ENCODE measurements at places on chromosomes 5 and 9.

GRCh38 chr9:120878188-120879130, 1.5 kb upstream of the PHF19 start:
- no peak for DNase-seq

DNA sequence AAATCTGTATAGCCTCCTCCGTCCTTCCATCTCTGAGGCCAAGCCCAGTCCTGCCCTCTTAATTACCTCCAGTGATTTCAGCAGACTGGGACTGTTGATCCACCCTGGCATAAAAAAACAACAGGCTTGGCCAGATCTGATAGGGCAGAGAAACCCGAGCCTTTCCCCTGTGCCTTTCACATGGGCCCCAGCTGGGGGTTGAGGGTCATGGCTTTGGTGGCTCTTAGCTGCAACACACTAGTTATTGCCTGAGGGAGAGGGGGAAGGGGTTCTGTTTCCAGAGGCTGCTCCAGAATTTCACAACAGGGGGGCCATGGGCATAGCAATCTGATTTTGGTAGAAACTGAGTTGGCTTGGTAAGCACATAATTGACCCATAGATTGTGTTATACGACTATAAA, 21.2 kb upstream of the PANK3 start:
- DNase-seq, result no peak

GRCh38 chr9:113436728-113437515, 26.4 kb downstream of the C9orf43 start:
- DNase-seq, result no peak

GRCh38 chr9:127053057-127053821, 69.2 kb downstream of the ANGPTL2 start:
- DNase-seq, result no peak

DNA sequence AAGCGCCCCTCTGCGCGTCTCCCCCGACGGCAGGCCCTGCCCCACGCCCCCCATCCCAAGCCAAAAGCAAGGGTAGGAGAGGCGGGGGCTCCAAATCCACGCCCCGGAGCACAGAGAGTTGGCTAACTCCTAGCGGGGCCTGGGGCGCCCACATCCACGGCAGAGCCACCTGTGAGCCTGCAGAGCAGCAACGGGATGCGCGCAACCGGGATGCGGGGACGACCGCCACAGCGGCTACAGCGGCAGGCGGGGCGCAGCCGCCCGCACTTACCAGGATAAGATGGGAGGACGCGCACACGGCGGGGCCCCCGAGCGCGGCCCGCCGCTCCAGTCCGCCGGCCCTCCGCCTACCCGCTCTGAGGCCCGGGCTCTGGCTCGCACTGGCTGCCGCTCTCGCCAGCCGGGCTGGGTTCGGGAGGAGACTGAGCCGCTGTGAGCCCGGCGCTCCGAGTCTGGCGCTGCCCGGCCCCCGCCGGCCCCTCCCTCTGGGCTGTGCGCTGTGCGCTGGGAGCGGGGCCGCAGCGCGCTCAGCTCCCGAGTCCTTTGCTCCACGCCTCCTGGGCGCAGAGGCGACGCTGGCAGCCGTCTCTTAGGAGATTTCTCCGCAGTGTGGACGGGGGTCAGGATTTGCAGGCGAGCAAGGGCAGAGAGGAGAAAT, at the start of gene SLC24A2:
SLC24A2 (minus strand) TSS at position 424 of the 658 bp plus-strand sequence.
- DNase-seq, result no peak

GRCh38 chr5:74643111-74643562, 2.6 kb upstream of the ENC1 start:
- DNase-seq, result no peak

GRCh38 chr9:87594194-87594593, 96.5 kb downstream of the DAPK1 start:
- DNase-seq, result no peak

- no peak for DNase-seq
These were observed 102.7 kb upstream of the NREP start for GRCh38 chr5:111859533-111860270.

DNA sequence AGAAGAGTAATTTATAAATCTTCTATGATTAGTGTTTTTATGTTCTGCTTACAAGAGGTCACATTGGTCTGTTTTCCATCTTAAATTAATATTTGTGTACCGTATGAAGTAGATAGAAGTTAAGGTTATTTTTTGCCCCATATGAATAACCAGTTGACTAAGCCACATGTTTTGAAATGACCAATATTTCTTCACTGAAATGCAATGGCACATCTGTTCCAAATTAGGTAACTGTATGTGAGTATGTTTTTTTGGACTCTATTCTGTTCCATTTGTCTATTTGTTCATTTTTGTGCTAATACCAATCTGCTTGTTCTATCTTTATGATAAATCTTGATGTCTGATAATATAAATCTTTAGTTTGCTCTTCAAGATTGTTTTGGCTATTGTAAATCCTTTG, 17.7 kb downstream of the JAK2 start:
- DNase-seq, result no peak

GRCh38 chr9:85202596-85202995, 533.1 kb downstream of the NTRK2 start:
- DNase-seq, result no peak

GRCh38 chr5:135194573-135195269, 160.7 kb upstream of the PITX1 start:
- no peak for DNase-seq

DNA sequence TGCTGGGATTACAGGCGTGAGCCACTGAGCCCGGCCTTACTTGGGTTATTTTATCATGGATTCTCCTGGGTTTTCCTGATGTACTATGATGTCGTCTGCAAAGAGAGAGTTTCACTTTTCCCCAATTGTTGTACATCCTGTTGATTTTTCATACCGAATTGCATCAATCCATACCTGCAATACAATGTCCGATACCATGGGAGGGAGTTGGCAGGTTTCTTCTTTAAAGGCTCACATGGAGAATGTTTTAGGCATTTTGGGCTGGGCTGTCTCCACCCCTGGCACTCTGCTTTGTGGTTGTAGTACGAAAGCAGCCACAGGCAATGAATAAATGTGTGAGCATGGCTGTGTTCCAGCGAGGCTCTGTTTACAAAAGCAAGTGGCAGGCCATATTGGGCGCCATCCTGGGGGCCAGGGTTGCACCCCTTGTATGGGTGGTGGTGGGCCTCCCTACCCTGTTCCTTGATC, 35.1 kb upstream of the EXOC3 start:
- DNase-seq, result no peak

DNA sequence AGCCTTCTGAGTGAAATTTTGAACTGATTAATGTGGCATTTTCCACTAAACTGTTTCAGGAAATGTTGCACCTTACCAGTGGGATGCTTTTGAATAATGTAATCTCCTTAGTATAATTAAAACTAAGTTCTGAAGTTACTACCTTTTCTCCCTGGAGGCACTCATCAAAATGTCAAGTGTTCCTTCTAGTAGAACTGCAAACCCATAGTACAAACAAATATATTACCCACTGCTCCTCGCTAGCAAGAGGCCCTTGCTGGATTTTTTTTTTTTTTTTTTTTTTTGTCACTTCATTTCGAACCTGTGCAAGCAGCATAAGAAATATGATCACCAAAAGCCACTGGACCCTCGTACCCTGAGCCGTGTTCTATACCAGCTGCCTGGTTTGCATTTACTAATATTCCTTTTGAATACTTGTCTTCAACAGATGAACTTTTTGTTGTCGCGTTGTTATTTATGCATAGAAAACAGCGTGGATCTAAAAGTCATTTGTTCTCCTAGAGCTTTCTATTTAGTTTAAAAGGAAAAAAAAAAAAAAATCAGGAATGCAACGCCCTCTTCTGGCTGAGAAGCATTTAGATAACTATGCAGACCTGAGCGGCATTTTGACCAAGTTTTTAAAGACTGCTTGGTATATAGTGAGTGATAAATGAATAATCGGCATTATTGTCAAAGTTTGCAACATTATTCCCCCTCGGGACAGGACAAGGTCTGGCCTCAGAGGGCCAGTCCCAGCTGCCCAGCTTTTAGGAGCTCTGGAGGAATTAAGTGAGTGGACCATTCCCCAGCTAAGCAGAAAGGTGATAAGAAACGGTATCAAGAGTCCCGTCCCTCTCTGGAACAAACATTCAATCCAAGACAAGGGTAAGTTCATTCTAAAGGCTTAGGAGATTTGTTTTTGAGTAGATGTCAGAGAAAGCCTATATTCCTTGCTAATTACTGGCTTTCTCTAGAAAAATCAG, 162.5 kb upstream of the KIF2A start:
- no peak for DNase-seq

- no peak for DNase-seq
These were observed 98.2 kb upstream of the TNFAIP8 start for GRCh38 chr5:119257613-119258012.

DNA sequence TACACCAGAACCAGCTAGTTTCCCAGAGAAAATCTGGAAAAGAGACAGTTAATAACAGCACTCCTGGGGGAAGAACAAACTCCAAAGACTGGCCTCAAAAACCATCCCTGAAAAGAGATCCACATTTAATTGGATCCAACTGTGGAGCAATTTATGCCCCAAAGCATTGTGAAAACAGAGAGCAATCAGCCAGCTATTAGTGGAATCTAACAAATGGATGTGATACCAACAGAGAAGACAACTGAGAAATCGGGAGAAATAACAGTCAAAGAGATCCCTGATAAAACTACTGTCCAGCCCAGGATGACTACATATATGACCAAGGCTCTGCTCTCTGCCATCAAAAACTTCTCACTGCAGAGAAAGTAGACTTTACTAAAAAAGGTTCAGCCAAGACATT, 40.5 kb upstream of the TRIO start:
- DNase-seq, result no peak

Data from GM12864 (cell line).